ENCODE measurements at places on chromosomes 12 and 14. TPM values are rescaled to one million over a fixed set of nuclear protein-coding genes. Genes with fewer than 3 reads are reported as not detected.
A peak's percentile ranks its signal among the peaks of the same experiment; 100 is the strongest.

DNA sequence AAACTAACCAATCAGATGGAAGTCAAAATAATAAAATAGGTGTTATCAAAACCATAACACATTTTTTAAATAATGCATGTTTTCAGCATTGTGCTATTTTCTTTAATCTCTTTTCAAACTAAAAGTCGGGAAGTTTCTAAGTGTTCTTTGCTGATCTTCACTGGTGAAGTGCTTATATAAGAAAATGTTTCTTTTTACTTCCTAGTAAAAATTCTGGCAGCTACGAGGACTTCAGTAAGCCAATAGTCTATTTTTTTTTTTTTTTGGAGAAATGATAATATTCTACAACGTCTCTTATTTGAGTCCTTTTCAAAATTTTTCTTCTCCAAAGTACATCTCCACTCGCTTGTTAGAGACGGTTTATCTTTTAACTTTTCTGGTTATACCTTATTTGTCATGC lies 448.0 kb downstream of the SLC6A15 start:
- no peak for DNase-seq

EML5 gene
- 2.9 TPM for polyA plus RNA-seq

GRCh38 chr12:122499991-122500684 lies 594 bp downstream of the ZCCHC8 start:
- DNase-seq: peak; percentile 61

NRIP2 gene
- 36.7 TPM for polyA plus RNA-seq

KCNH3 gene
- 2.4 TPM for polyA plus RNA-seq

GRCh38 chr12:100141666-100141997 lies 1.0 kb downstream of the BLTP3B start:
- DNase-seq: no peak

GRCh38 chr12:123062681-123063486 lies 82.4 kb downstream of the ARL6IP4 start:
- no peak for DNase-seq

KRT81 gene
- not detected for polyA plus RNA-seq

DNA sequence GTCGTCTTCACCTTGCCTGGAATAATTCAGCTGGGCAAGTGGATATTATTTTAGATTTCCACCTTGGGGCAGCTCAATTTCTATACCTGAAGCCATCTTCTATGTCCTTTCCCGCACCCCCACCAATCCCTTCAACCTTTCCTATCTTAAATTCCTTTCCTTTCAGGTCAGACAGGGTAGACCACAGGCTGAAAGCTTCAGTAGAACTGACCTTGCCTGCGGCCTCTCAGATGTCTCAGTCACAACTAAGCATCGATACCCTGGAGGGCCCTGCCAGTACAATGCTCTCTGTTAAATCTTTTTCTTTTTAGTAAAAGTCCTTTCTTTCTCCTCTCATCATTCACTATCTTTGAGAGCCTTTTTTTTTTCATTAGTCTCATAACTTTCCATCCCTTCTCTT lies 38.9 kb downstream of the SLC2A14 start:
- no peak for DNase-seq

PAPLN gene
- 17.0 TPM for polyA plus RNA-seq

GRCh38 chr12:44285321-44285960 lies 449.6 kb downstream of the TMEM117 start:
- DNase-seq: no peak

IFI27 gene
- 26.7 TPM for polyA plus RNA-seq

TMCC3 gene
- 47.2 TPM for polyA plus RNA-seq

GRCh38 chr14:22255017-22255950 lies 333.7 kb downstream of the DAD1 start:
- DNase-seq: no peak

GPR137C gene
- polyA plus RNA-seq: 8.4 TPM

DNA sequence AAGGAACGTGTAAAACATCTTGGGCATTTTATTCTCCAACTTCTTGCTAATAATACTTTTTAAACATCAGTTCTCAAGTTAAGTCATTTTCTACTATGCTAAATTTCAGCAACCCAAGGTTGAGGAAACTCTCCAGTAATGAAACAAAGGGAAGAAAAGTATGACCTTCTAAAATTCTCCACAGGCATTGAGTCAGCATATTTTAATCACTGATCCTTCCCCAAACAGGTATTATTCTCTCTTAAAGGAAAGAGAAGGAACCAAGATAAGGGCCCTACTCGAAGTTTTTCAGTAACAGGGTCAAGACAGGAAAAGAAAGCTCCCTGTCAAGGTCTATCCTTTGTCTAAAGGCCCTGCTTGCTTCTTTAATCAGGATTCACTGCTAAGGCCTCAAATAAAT lies 3.0 kb downstream of the KICS2 start:
- no peak for DNase-seq

ABHD4 gene
- 45.1 TPM for polyA plus RNA-seq

- DNase-seq: no peak
Measured at GRCh38 chr12:50615907-50616296, 111.1 kb downstream of the DIP2B start.

DNA sequence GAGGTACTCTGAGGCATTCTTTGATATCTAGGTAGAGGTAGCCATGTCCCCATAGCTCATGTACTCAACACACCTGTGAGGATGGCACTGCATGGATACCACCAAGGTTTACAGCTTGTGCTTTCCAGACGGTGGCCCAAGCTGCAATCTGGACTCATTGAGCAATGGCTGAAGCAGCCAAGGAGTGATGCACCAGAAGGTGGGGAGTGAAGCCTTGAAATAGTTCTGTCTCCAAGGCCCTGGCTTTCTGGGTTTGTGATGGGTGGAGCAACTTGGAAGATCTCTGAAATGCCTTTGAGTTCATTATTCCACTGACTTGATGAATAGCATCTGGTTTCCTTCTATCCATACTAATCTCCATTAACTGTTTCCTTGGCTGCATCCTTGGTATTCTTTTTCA lies 290.0 kb upstream of the NOVA1 start:
- no peak for DNase-seq

GRCh38 chr12:110577864-110578693 lies 5.0 kb downstream of the PPTC7 start:
- DNase-seq: no peak

DNA sequence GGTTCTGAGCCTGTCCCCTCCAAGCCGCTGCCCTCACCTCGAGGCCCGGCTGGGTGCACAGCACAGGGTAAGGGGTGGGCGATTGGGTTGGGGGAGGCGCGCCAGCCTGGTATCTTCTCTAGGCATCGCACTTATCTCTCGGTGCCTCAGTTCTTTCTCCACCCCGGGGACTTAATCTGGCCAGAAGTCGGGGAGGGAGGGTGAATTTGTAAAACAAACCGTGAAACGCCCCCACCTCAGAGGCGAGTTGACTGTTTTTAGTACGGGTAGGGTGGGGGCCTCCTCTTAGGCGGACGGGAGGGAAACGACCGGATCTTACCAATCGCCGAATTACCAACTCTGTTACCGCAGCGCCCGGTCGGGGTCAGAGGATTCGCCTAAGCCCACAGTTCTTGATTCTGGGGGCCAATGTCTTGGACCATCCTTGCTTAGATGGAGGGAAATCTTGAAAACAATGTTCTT lies 1.4 kb upstream of the TBX3 start:
- DNase-seq: no peak

DNA sequence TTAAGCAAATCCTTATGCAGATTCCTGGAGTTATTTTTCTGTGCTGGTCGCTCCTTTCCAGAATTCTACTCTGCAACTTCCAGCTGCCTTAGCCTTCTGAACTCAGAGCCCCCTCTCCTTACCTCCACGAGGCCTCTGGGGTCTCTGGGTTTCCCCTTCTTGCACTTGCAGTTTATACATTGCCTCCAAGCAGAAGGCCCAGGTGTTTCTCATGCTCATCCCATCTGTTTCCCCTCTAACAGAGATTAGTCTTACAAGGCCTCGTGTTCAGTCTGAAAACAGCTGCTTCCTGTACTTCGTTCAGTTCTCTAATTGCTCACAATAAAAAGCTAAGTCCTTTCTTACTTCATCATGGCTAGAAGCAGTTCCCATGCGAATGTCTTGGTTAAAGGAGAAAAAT lies 134.4 kb upstream of the FGD4 start:
- no peak for DNase-seq
